CD14-positive monocyte (primary cell): ENCODE measurements at places on chromosomes 11 and 22. TPM values are rescaled to one million over a fixed set of nuclear protein-coding genes. Genes with fewer than 3 reads are reported as not detected.
A peak's percentile ranks its signal among the peaks of the same experiment; 100 is the strongest.

Gene OR2AT4
- polyA plus RNA-seq, result not detected

Gene PACS1
- 8.1 TPM for polyA plus RNA-seq

Gene TMEM218
- 26.2 and 40.3 TPM in 2 replicates for polyA plus RNA-seq

Gene NAP1L4
- 44.9 TPM for polyA plus RNA-seq

Gene KRTAP5-6
- polyA plus RNA-seq, result not detected

Gene SDF2L1
- polyA plus RNA-seq, result 31.7 and 62.5 TPM in 2 replicates

Gene FOLR2
- polyA plus RNA-seq, result 62.6 TPM

Gene MEI1
- polyA plus RNA-seq, result 12.3 and 13.9 TPM in 2 replicates

Gene YPEL4
- polyA plus RNA-seq, result 0.36 TPM

Gene TSPAN32
- 34.8 TPM for polyA plus RNA-seq

Gene SAA2
- polyA plus RNA-seq, result not detected in 2 replicates

Gene SCGB1A1
- not detected for polyA plus RNA-seq

Gene APIP
- 22.9 TPM for polyA plus RNA-seq

Gene CELSR1
- polyA plus RNA-seq, result not detected

Gene OR1S1
- not detected for polyA plus RNA-seq

- DNase-seq, result no peak
Measured at GRCh38 chr22:19959043-19959586, 17.5 kb upstream of the TXNRD2 start.

GRCh38 chr11:34636127-34636526, 15.2 kb downstream of the EHF start:
- DNase-seq, result no peak

- no peak for DNase-seq
Measured at GRCh38 chr11:42465623-42466022, 846.2 kb upstream of the API5 start.

- DNase-seq, result no peak
Measured at GRCh38 chr11:43934601-43935423, 7.6 kb upstream of the C11orf96 start.

DNA sequence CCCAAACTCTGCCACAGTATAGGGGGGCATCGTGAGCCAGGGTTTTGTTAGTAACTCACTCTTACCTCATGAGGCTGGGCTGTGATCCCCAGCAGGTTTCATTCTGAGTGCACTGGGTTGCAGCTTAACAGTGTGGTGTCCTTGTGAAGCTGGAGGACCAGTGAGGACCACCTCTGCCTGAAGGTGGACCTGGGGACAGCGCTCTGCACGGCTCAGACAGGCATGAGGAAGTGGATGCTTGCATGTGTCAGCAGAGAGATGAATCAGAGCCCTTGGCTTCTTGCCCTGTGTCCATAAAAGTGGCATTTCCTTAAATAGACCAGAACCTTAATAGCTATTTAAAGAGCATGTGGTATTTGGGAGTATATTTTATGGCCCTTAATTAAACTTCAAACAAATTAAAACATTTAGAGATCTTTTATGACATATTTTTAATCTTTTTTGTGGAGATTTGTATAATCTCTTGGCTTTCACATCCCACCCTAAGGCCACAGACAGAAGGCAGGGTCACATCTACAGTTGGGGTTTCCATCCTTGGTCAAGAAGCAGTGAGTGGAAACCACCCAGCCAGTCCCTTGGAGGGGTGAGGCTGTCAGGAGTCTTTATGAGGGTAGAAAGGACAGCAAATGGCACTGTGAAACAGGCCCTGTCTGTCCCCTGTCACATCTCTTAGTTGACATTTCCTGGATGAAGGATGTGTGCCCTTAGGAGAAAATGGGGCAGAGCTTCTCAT, 24.8 kb upstream of the ADORA2A start:
- DNase-seq, result peak; percentile 97

GRCh38 chr22:30717952-30718351, 23.3 kb downstream of the OSBP2 start:
- DNase-seq, result no peak

GRCh38 chr11:128732471-128733277, 38.8 kb downstream of the FLI1 start:
- DNase-seq, result no peak

- no peak for DNase-seq
Measured at GRCh38 chr22:40498420-40499208, 128.2 kb downstream of the SGSM3 start.

DNA sequence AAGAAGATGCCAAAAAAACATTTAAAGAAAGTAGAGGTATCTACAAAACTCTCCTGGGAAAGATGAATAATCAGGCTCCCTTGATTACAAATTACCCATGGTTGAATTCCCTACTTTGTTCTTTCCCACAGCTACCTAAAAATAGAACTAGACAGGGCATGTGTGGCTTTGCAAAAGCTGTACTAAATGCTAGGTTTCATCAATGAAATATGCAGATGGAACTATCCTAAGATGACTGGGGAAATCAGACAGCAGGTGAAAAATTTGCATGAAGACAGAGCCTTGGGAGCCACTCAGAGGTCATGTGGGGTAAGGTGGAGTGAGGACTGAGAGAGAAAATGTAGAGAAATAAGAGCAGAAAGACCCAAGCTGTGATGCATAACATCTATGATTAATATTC, 14.7 kb downstream of the LAYN start:
- DNase-seq, result no peak

DNA sequence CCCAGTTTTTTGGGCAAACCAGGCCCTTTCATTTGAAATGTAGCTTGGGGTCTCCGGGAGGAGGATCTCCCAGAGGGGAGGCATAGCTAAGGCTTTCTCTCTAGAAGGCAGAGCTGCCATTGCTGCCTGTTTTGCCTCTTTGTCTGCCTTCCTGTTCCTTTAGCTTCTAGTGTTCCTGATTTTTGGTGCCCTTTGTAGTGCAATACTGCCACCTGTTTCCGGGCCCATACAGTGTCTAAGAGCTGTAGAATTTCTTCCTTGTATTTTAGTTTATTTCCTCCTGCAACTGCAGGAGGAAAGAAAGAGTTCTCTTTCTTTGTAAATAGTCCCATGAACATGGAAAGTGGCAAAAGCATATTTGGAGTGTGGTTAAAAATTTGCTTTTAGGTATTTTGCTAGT, 19.3 kb upstream of the GLYATL1 start:
- no peak for DNase-seq

DNA sequence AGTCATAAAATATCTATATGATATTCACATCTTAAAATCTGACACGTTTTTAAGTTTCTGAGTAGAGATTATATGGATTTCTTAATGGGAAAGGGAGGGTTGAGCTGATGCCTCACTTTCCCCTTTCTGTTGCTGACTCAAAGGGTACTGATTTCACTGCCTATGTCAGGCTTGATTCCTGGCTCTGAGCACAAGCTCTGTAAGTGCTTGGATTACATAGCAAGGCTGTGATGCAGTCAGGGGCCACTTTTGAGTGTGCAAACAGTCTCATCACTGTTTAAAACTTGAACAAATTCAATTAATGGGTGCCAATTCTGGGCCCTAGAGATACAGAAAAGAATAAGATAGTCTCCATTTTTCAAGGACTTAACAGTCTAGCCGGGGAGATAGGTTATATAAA, 14.4 kb downstream of the ATXN10 start:
- DNase-seq, result no peak

GRCh38 chr11:70466596-70466995, 68.3 kb downstream of the CTTN start:
- no peak for DNase-seq

DNA sequence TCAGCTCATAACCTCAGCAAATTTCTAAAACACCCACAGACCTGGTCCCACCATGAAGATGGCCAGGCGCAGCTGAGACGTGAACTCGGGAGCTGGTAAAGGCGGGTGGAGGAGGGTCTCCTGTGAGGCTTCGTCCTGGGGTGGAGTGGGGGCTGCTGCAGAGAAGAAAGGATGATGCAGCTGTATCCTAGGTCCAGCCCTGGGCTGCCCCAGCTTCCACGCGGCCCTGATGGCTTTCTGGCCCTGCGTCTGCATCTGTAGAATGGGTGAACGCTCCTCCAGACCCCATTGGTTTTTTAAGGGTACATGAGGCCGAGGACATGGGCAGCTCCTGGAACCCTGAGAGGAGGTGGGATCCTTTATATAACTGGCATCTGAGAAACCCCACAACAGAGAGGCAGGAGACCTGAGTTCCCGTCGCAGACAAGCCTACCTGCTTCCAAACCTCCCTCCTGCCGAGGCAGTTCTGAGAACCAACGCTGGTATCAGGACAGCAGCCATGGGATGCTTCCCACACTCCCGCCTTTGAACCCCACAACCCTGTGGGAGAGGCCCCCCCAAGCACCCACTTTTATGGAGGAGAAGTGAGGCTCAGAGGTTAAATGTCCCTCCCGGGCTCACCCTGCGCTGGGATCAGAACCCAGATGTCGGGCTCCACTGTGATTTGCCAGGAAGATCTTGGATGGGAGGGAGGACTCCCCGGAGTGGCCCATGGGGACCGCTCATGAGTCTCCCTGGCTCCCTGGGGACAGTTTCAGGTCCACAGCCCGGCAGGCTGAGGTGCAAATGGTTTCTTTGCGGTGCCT, 55.2 kb upstream of the FGF3 start:
- no peak for DNase-seq

- DNase-seq, result no peak
Measured at GRCh38 chr22:44838316-44839016, 86.1 kb downstream of the ARHGAP8 start.

- DNase-seq, result no peak
Measured at GRCh38 chr22:24768537-24769374, 5.8 kb downstream of the PIWIL3 start.

- no peak for DNase-seq
Measured at GRCh38 chr11:113880971-113881370, 5.6 kb upstream of the USP28 start.

DNA sequence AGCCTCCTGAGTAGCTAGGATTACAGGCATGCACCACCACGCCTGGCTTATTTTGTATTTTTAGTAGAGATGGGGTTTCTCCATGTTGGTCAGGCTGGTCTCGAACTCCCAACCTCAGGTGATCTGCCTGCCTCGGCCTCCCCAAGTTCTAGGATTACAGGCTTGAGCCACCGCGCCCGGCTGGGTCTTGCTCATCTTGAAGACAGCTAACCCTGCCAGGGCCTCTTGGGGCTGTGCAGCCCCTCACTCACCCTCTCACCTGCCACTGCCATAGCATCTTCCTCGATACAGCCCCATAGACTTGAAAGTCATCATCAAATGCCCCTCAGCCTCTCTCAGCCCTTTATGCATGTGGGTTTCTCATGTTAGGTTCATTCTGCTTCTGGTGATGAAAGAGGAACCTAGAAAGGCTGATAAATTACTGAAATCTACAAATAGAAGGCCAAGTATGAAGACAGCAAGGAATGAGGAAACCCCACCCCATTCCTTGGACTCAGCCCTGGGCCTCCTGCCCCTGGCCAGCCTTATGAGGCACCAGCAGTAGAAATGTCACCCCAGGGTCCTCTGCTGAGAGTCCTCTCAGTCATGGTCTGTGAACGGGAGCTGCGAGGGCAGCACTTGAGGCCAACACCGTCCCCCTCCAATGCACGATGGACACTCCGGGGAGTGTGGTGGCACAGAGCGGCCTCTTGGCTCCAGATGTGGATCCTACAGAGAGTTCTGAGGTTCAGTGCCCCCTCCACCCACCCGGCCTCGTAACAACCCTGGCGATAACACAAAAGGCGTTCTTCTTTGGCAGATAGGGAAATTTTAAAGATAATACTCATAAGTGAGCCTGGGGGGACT, 24.8 kb downstream of the SCGB1A1 start:
- peak; percentile 80 for DNase-seq

GRCh38 chr22:20576445-20576816, 69.0 kb downstream of the MED15 start:
- peak; percentile 57 for DNase-seq

- DNase-seq, result no peak
Measured at GRCh38 chr11:81224396-81224795, 1509.3 kb downstream of the FAM181B start.

DNA sequence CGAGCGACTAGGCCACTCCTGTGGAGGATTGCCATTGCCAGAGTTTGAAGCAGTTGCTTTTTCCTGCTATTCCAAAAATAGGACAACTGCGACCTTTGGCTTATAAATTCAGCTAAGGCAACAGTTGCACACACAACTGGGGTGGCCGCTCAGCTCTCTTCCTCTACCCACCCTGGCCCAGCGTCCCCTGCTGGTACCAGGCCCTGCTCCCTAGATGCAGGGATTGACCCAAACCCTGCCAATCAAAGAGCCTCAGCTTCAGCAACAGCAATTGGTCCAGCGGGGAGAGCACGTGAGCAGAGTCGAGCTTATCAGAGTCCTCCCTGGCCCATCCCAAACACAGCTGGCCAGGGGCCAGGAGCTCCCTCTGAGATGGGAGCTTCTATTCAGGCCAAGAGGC, 22.0 kb upstream of the CABP2 start:
- no peak for DNase-seq

DNA sequence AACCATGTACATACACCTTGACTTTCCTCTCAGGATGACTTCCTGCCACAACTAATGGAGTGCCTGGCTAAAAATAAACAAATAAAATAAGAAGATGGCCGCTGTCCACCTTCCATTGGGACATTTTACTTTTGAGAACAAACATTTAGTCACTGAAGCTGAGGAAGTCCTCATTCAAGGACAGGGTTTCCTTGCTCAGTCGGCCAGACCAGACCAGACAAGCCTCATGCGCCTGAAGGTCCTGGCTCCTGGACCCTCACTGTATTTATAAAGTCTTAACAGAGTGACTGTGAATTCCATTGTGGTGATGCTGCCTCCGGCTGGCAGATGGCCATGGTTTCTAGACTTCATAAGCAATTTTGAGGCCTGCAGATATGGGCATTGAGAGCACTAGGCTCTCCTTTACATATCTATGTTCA, 114.5 kb downstream of the MAML2 start:
- no peak for DNase-seq

- DNase-seq, result no peak
Measured at GRCh38 chr11:859394-860131, 16.9 kb downstream of the TSPAN4 start.

DNA sequence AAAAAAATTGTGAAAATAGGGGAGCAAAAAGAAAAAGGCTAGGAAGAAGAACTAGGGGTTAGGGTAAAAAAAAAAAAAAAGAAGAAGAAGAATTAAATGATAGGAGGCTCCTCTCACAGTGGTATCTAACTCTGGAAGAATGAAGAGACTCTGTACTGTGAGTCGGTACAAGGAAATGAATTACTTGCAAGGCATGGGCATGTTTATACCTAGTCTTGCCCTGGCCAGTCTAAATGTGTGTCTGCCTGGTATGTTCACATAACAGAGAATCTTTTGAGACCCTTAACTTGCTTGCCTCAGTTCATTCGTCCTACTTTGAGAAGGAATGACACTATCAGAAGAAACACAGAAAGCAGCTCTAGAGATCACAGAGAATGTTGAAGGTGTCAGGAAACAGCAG, 159.6 kb downstream of the SWAP70 start:
- DNase-seq, result no peak

GRCh38 chr22:21933910-21934309, 18.7 kb downstream of the PPM1F start:
- no peak for DNase-seq

GRCh38 chr11:44819346-44819745, 92.6 kb downstream of the TSPAN18 start:
- no peak for DNase-seq
